ENCODE measurements at places on chromosomes 11 and 22.
A peak's percentile ranks its signal among the peaks of the same experiment; 100 is the strongest.

- no peak for DNase-seq
These were observed 113.9 kb downstream of the DBX1 start for GRCh38 chr11:20046416-20046815.

DNA sequence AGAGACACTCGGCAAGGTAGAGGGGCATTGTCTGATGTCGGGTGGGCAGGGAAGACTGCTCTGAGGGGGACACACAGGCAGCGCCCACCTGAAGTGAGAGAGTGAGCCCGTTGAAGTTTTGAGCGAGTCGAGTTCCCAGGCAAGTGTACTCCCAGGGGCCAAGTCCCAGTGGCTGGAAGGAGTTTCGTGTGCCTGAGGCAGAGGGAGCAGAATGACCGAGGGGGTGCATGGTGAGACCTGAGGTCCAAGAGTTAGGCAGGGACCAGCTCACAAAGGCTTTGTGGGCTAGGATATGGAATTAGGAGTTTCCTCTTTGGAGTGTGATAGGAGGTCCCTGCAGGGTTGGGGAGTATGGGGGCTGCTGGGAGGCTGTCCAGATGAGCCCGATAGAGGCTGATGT, 6.2 kb downstream of the SCN2B start:
- no peak for DNase-seq

GRCh38 chr11:35362521-35362980, 56.8 kb downstream of the SLC1A2 start:
- no peak for DNase-seq

- DNase-seq, result no peak
These were observed 109.8 kb downstream of the EHF start for GRCh38 chr11:34730544-34731295.

- DNase-seq, result no peak
These were observed 13.8 kb upstream of the MAPK8IP1 start for GRCh38 chr11:45871638-45872037.

DNA sequence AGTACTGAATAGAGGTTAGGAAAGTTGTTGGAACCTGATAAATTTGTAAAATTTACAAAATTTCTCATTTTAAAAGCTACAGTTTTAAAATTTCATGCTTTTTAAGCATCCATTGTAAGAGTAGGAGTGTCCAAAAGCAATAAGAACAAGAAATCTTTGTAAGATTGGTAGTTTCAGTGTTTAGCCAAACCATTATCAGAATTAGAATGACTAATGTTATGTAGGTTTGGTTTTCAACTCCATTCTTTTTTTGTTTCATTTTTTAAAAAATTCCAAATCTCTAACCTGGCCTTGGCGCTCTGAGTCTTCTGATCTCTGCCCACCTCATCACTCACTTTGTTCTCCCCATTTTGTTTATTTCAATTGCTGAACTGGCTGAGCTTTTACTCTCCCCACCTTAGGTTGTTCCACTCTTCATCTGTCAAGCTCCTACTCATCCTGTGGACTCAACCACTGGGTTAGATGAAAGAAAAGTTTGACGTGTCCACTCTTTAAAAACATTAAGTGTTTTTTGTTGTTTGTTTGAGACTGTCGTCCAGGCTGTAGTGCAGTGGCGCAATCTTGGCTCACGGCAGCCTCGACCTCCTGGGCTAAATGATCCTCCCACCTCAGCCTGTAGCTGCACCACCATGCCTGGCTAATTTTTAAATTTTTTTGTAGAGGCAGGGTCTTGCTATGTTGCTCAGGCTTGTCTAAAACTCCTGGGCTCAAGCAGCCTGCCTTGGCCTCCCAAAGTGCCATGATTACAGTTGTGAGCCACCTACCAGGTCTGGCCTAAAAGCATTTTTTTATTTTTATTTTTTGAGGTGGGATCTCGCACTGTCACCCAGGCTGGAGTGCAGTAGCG, 14.0 kb downstream of the EP300 start:
- no peak for DNase-seq

- DNase-seq, result no peak
These were observed 38.9 kb upstream of the CSNK2A3 start for GRCh38 chr11:11391796-11392463.

GRCh38 chr11:61071208-61071681, 31.0 kb upstream of the CD5 start:
- DNase-seq, result peak; percentile 68

DNA sequence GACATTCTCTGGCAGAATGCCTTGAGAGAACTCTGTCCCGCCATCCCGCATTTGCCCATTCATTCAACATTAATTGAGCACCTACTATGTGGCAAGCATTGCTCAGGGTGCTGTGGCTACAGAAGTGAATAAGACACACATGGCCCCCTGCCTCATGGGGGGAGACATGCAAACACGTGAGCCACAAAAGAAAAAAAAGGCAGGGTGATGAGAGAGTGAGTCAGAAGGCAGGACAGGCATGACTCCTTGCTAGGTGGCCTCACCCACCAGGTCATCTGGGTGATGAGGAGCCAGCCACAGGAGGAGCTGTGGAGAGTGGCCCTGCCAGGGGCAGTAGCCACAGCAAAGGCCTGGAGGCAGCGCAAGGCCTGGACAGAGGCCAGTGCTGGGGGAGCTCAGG, 4.9 kb downstream of the CHRM4 start:
- DNase-seq, result no peak

DNA sequence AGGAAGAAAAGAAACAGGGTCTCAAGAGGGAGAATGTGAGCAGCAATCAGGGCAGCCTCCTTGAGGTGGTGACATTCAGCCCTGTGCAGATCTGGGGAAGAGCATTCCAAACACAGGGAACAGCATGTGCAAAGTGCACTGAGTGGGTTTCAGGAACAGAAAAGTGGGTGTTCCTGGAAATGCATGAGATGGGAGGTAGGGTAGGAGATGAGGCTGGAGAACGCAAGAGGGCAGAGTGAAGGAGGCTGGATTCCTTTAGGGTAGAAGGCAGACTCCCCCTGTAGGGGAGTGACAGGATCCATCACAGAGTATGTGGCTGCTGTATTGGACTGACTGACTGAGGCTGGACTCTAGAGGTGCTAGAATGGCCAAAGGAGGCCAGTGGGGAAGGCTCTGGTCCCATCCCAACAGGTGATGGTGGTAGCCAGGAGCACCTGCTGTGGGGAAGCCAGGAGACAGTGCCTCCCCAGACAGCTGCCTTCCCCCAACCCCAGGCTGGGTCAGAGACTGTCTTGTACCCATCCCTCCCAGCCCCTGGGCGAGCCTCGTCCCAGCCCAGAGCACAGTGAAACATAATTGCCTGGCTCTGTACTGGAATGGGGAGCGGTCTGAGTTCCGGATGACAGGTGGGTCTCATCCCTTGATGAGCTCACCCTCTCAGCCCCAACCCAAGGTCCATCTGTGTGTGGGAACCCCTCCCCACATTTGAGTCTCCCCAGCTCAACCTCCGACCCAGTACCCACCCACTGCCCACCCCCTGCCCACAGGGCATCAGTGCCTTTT, 419.4 kb downstream of the MN1 start:
- DNase-seq, result no peak

GRCh38 chr11:19286411-19286810, 45.7 kb upstream of the E2F8 start:
- no peak for DNase-seq

- DNase-seq, result no peak
These were observed 197.0 kb downstream of the GUCY1A2 start for GRCh38 chr11:106821291-106821690.

DNA sequence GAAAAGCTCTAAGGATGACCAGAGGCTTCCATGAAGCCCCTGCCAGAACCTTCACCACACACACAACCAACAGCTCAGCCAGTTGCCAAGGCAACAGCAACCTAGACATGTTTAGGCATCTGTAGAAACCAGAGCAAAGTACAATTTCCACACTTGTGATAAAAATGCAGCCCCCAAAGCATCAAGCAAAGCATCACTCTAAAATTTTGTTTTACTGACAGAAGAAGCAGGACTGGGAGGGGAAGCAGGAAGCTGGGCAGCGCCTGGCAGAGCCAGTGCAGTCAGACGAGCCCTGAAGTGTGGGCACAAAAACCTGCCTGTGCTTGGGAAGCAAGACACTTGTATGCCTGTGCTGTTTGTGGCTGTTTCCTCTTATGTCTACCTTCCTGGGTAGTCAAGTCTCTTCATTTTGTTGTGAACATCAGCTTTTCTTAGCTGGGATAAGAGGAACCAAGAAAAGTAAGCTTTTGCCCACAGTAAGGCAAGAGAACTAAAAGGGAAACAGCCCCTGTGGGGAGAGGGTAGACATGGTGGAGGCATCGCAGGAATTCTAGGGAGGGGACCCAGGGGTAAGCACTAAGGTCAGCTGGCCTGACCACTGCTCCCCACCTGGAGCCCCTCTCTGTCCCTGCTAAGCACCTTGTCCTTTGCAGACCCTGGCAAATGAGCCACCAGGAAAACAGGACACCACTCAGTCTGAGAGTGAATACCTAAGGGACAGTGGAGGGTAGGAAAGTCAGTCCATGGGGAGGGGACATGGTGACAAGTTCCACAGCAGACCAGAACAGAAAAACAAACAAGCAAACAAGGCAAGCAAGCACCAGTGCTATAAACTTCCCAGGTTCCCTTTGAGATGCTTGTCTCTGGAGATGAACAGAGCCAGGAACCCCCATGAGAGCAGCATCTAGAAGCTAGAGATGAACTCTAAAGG, 13.4 kb downstream of the PACSIN2 start:
- no peak for DNase-seq

GRCh38 chr11:58573451-58574104, 2.1 kb downstream of the LPXN start:
- peak; percentile 81 for DNase-seq

- no peak for DNase-seq
These were observed 28.1 kb upstream of the ACAT1 start for GRCh38 chr11:108093128-108093904.

- no peak for DNase-seq
These were observed 319.9 kb downstream of the BRD1 start for GRCh38 chr22:49507607-49508292.

GRCh38 chr11:31940371-31941037, 129.4 kb upstream of the PAX6 start:
- DNase-seq, result no peak

- DNase-seq, result no peak
These were observed 1334.4 kb downstream of the LRRC4C start for GRCh38 chr11:40125054-40125453.

GRCh38 chr22:50529897-50530579, at the start of gene TYMP:
Gene TYMP (minus strand): TSS chr22:50530012. CDS start chr22:50529709, 303 bp downstream.
- DNase-seq, result peak; percentile 79

- no peak for DNase-seq
These were observed 27.8 kb upstream of the EHF start for GRCh38 chr11:34593085-34593484.

- DNase-seq, result no peak
These were observed 9.7 kb downstream of the ADAMTS8 start for GRCh38 chr11:130418756-130419155.

GRCh38 chr22:42174062-42174461, 43.5 kb upstream of the CYP2D6 start:
- DNase-seq, result no peak

DNA sequence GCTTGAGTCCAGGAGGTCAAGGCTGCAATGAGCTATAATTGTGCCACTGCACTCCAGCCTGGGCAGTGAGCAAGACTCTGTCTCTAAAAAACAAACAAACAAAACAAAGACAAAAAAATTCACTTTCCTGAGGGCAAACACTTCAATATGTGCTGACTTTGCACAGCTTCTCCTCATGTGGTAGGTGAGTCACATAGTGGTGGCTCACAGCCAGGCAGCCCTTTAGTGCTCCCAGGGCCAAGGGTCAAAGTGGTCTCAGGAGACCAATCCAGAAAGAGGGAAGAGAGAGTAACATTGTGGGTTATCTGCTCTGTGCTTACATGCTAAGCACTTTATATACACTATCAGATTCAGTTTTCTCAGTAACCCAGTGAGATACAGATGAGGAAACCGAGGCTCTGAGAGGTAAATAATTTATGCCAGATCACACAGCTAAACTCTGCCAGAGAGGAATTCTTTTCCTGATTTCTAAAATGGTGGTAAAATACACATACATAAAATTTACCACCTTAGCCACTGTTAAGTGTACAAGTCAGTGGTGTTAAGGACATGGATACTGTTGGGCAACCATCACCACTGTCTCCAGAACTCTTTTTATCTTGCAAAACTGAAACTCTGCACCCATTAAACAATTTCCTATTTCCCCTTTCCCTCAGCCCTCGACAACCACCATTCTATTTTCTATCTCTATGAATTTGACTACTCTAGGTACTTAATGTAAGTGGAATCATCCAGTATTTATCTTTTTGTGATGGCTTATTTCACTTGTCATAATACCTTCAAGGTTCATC, 231.7 kb upstream of the NARS2 start:
- no peak for DNase-seq

GRCh38 chr11:18790883-18791206, 753 bp downstream of the PTPN5 start:
- no peak for DNase-seq

GRCh38 chr11:19660076-19660475, 52.6 kb upstream of the NAV2 start:
- DNase-seq, result peak; percentile 15
